ENCODE measurements at places on chromosomes 1 and 21.

GRCh38 chr21:45962531-45963231 is 18.9 kb upstream of the COL6A1 start:
- DNase-seq, result no peak

GRCh38 chr21:45421071-45421845 is 16.3 kb downstream of the COL18A1 start:
- no peak for DNase-seq

GRCh38 chr21:35346697-35347096 is 297.6 kb upstream of the RUNX1 start:
- DNase-seq, result no peak

GRCh38 chr1:230303069-230303468 is 123.1 kb downstream of the PGBD5 start:
- DNase-seq, result no peak

GRCh38 chr1:74502432-74502831 is 10.0 kb downstream of the LRRC53 start:
- peak; percentile 1 for DNase-seq

Data from HuH-7 (cell line).